Activated gamma-delta T cell treated with anti-CD3 and anti-CD28 coated beads, Interleukin-2, amount 50 U/mL, for 16 hours (primary cell): ENCODE measurements at places on chromosomes 5 and 9.

DNA sequence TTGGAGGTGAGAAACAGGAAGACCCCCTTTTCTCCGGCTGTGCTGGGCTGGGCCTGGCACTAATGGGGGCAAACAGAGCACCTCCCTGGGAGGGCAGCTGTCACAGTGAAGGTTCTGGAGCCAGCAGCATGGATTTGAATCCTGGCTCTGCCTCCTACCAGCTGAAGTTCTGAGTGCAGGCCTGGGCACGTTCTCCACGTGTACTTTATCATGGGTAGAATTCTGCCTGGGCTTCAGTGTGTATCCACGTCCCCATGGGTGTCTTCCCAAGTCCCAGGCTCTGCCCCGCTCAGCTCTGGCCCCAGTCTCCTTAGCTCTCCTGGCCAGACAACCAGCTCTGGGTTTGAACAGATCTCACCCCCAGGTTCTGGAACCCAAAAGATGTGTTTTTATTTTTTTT lies 223.2 kb downstream of the PBX3 start:
- DNase-seq = no peak

- DNase-seq = no peak
Observed at GRCh38 chr9:14007190-14007769, 306.7 kb downstream of the NFIB start.

- DNase-seq = no peak
Observed at GRCh38 chr9:69603656-69604055, 68.5 kb downstream of the APBA1 start.

GRCh38 chr5:11602298-11602697 lies 301.9 kb downstream of the CTNND2 start:
- DNase-seq = no peak

DNA sequence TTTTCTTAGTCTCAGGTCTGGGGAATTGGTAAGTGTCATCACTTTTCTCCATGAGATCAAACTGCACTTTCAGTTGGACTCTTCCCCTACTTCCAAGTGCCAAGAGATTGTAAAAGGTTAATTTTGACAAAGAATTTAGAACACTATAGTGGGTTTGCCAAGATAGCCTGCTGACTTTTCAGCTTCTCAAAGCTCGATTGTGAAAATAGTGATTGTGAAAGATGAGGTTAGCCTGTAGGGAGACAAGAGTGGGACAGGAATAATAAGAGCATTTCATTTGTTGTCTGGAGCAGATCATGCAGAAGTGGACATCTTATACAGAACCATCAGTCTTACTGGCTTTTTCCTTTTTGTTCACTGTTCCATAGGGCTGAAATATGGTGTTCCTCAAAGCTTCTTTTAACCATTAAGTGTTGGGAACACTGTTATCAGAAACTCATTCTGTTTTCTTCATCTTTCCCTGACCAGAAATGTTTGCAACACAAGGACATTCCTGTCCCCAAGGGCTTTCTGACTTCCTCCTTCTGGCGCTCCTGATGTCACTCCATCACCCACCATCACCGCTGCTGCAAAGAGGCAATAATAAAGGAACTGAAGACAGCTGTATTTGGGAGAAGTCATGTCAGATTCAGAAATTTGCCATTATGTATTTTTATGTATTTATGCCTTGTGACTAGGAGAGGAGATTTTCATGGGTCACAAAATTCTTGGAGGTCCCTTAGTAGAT lies 11.6 kb upstream of the SPTAN1 start:
- DNase-seq = no peak

- DNase-seq = no peak
Observed at GRCh38 chr9:27385606-27386322, 88.8 kb upstream of the EQTN start.

DNA sequence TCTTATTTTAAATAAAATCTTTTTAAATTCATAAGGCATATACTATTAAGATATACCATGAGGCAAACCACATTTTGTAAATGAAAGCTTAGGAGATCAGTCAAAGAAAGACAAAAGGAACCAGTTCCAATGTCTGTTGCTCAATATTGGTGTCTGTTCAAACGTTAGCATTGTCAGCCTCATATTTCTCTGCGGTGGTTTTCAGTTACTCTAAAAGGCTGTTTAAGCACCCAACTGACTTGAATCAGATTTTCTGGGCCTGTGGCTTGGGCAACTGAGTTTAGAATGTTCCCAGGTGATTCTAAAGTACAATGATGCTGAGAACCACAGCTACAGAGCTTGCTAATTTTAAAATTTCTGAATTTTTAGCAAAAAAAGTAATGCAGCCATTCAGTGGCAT lies 166.3 kb upstream of the KIF2A start:
- no peak for DNase-seq

DNA sequence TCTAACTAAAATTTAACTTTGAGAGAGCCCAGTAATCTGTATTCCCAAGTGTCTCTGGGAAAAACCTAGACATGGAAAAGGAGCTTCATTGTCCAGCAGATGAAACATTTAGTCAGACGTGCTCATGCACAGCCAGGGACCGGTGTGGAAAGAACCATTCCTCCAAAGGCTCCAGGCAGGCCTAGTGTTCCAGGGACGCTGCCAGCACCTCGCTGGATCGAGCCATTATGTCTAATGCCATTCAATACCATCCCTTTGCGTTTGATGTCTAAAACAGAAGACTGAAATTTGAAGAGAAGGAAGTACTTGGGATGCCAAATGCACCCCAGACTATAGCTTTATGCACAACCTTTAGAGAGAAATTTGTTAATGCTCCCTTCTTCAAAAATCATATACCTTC lies 1.4 kb upstream of the CHSY3 start:
- DNase-seq = no peak

- no peak for DNase-seq
Observed at GRCh38 chr9:77826621-77827020, 178.5 kb upstream of the GNA14 start.

DNA sequence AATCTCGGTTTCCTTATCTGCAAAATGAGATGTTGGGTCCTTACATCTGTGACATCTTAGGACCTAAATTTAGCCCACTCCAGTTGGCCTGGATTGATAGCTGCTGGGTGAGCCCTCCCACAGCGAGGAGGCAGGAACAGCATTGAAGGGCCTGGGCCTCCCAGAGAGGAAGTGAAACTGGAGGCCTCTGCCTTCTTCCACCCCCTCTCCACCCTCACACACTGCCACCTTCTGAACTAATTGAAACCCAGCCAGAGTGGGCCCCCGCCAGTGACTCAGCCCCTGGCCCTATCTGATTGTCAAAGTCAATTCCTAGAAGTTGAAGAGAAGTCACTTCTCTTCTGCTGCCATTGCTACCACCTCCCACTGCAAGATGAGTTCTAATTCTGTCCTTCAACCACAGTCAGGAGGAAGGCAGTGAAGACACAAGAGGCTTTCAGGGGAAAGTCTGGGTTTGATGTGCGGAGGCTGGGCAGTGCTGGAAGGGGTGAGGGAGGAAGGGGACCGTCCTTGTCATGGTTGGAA lies 55.2 kb upstream of the NEK6 start:
- DNase-seq = peak; percentile 73

DNA sequence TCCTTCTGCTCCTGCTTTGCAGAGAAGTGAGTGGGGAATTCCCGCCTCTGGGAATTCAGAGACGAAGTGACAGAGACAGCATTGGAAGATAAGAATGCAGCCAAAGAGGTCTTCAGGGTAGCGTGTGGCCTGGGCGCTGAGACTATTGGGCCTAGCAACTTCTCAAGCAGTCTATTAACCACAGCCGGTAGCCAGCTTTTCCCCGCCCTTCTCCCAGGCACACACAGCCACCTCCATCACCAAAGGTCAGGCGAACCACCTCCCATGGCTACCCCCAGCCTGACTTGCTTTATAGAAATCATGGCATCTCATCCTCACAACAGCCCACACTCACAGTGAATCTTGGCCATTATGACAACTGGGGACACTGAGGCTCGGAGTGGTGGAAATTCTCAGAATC lies 124.2 kb downstream of the KCNIP1 start:
- DNase-seq = no peak

DNA sequence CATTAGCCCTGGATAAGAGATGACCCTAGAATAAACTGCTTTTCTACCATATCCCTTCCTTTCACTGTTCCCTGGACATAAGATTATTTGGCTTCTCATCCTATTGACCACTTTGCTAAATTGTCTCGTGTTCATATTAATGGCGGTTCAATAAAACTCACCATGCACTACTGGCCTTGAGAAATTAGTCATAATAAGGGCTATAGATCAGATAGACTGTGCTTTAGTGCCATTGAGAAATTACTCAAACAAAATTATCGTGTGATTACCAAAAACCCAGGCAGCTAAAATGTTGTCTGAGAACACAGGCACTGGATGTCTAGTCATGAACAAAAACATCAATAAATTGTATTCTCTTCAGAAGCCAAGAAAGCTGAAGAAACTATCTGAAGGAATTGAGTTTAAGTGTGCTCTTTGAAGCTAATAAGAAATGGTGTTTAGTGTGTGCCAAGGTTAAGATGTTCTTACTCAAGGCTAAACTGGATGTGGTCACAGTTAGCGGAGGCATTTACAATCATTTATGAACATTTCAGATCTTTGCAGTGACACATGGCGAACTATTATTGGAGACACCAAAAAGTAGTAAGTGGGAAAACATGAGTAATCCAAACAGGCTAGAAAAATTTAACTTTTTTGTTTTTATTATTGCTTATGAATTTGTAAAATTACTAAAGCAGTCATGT lies 460.4 kb upstream of the RORB start:
- DNase-seq = no peak

- no peak for DNase-seq
Observed at GRCh38 chr9:129225815-129226214, 47.8 kb upstream of the IER5L start.

- no peak for DNase-seq
Observed at GRCh38 chr5:32004404-32004803, 169.7 kb downstream of the GOLPH3 start.

DNA sequence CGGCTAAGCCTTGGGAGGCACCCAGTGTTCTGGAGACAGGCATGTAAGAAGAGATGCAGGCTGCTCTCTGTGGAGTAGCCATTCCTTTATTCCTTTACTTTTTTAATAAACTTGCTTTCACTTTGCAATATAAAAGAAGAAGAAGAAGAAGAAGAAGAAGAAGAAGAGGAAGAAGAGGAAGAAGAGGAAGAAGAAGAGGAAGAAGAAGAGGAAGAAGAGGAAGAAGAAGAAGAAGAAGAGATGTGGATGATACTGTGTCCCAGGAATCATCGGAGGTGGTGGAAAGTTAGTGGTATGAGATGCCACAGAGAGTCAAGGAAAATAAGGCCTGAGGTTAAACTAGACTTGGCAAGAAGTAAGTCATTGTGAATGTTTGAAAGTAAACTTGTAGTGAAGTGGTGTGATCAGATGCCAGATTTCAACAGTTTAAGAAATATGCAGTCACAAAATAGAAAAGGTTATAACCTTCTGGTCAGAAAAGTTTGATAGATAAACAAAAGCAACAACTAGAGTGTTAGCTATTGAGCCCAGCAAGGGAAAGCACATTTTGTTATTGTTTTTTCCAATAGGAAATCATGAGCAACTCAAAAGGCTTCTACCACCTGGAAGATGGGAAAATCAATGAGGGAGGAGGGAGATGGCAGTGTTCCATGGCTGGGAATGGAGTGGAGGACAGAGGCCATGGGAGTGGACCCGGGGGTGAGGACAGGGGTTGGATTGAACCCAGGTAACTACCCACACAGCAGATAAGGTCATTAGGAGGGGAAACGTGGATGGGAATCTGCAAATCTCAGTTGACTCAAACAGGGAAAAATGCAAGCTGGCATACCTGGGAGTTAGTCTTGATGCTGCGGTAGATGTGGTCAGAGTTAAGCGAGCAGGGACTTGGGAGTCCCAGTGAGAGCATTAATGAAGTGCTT lies 16.8 kb downstream of the AOPEP start:
- DNase-seq = no peak
